Right hindlimb (tissue), 1 donor: ENCODE measurements at places on chromosomes 6 and 20.

GRCh38 chr20:44646023-44646640, 5.4 kb downstream of the ADA start:
- peak; percentile 53 for DNase-seq

GRCh38 chr6:167757821-167758220, 68.9 kb upstream of the AFDN start:
- DNase-seq = no peak

GRCh38 chr6:145761584-145761983, 26.3 kb upstream of the EPM2A start:
- DNase-seq = no peak

DNA sequence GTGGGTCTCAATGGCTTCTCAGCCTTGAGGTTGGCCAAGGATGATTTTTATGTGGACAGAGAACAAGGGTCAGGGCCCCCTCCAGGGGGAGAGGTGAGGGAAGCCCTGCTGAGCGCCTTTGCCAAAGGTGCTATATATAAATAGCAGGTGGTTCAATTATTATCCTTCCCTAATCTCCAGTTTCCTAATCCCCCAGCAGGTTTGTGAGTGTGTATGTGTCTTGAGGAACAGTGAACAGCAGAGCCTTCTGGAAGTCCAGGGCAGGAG, 3.2 kb upstream of the SIRPA start:
- no peak for DNase-seq

GRCh38 chr6:101926149-101926925, 532.8 kb downstream of the GRIK2 start:
- DNase-seq = no peak

- DNase-seq = no peak
Observed at GRCh38 chr6:2307799-2308198, 62.4 kb upstream of the GMDS start.

- no peak for DNase-seq
Observed at GRCh38 chr6:126480268-126480667, 140.4 kb downstream of the CENPW start.

DNA sequence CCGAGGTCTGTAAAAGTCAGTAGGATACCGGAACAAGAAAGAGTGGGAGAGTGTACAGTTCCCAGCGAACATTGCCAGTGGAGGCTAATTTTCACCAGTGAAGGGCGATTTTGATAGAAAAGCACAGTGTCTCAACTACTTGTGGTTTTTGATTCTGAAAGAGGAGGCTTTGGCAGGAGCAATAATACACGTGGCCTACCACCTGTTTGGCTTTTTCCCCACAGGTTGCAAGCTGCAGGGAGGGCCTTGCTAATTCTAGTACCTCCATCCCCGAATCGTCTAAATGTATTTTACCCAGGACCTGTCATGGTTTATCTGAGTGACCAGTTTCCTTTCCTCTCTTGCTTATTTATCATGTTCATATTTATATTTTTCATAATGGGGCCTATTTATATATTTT, 3.3 kb upstream of the EFCAB8 start:
- DNase-seq = no peak

DNA sequence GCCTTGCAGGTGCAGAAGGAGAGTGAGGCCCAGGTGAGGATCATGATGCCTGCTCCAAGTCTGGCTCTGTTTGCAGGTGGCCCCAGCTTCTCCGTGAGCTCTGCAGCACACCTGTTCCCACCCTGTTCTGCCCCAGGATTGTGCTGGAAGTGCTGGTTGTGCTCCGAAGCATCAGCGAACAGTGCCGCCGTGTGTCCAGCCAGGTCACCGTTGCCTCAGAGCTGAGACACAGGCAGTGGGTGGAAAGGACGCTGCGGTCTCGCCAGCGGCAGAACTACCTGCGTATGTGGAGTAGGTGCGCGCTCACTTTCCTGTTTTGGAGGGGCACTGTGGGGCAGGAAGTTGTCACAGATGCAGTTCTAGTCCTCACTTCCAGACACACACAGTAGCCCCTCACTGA, 25.0 kb downstream of the ERMARD start:
- no peak for DNase-seq

DNA sequence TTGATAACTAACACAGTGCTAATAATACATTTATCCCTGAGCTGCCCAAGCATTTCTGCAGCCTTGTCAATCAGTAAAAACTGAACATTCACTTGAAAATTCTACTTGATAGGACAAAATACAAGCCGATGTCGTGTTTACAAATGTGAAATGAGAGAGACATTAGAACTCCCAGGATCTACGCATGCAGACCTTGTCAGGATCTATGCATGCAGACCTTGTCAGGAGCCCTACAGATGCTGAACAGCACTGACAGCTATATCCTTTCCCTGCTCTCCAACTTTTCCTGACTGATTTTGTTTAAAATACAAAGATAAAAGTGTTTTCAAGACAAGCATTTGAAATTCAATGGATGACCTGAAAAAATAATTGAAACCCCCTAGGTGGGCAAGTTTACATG, 28.9 kb downstream of the INSM1 start:
- DNase-seq = no peak

GRCh38 chr6:46584586-46584985, 68.0 kb downstream of the CYP39A1 start:
- DNase-seq = no peak

GRCh38 chr20:58573986-58574385, 58.8 kb upstream of the APCDD1L start:
- DNase-seq = no peak

GRCh38 chr6:146642921-146643320, 44.1 kb downstream of the ADGB start:
- no peak for DNase-seq

DNA sequence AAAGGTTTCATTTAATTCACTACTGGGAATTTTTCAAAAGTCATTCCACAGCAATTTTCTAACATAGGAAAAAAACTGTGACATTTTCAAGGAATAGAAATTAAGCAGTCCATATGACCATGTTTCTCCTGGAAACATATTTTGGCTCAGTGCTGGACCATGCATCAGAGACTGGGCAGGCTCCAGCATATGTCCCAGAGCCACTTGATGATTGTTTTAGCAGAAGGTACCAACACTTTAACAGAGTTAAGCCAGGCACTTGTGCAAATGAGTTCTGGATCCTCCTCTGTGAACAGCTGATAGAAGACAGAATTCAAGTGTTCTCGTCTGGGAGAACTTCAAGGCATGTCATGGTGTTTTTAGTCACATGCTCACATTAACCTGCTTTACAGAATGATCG, 516.3 kb downstream of the COL12A1 start:
- peak; percentile 82 for DNase-seq

DNA sequence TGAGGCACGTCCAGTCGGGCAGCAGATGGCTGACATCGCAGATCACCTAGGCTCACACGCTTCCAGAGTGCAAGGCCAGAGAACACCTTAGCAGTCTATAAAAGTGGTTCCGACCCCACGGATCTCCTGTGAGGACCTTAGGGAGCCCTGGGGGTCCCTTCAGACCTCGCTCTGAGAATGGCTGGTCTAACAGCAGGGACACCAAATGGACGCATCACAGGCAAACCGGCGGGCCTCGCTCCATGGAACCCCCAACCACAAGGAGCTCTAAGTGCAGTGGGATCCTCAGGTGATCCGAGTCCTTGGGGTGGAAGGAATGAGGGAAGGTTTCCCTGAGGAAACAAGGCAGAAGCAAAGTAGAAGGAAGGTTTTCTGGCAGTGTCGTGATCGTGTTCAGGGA, 135.4 kb downstream of the SMOC2 start:
- DNase-seq = no peak

GRCh38 chr6:124991764-124992295, 29.6 kb downstream of the RNF217 start:
- no peak for DNase-seq

GRCh38 chr20:59378396-59378795, 78.0 kb downstream of the EDN3 start:
- DNase-seq = no peak

GRCh38 chr6:1251198-1252155, 60.4 kb upstream of the FOXQ1 start:
- no peak for DNase-seq

DNA sequence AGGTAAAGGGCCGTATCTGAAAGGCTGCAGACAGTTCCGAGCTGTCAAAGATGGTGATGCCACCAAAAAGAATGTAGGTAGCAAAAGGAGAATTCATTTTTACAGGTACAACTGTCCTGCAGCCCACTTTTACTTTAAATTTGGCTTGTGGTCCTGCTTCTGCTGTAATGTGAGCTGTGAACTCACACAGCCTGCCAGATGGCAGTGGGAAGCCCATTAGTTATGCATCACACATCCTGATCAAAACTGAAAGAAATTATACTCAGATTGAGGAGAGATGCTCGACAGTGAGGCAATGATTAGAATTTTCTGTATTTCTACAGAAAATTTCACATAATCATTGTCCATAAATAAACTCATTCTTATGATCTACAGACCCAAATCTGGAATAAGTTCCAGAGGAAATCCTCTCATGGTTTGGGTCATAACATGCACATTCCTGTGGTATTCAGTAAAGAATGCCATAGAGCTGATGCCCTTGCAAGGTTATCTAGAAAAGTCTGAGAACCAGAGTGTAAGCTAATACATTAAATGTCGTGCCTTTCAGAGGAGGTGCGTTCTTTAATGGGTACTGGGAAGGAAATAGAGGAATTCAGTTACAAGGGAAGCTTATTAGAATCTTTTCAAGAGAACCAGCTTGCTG, 23.9 kb upstream of the E2F3 start:
- DNase-seq = peak; percentile 24

- DNase-seq = no peak
Observed at GRCh38 chr6:104718672-104719071, 141.0 kb downstream of the HACE1 start.

GRCh38 chr6:43058531-43058930, 703 bp downstream of the MRPL2 start:
- peak; percentile 5 for DNase-seq

GRCh38 chr6:84390851-84391250, 163.4 kb upstream of the CEP162 start:
- no peak for DNase-seq

DNA sequence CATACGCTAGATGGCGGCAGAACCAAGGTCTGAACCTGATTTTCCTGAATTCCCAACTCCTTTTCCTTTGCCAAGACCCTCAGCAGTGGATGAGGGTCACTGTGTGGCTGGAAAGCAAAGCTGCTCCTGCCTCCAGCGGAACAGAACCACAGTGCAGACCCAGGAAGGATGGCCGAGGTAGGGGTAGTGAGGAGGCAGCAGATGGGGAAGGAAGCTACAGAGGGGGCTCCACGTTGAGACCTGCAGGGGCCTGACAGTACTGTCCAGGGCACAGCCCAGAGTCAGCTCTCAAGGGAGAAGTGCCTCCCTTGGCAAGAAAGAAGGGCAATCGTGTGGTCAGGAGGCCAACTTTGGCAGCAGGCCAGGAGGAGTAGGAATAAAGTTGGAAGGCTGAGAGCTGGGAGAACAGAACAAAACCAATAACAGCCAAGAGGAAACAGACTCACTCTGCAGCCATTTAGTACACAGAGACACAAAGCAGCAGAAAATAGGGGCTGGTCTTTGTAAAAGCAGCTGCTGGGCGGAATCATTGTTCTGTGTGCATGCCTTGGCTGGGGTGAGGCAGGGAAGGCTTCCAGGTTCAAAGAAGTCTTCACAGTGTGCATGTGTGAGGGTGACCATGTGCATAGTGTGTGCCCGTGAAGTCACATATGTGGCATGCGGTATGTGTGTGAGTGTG, 3.1 kb downstream of the GABRR2 start:
- peak; percentile 86 for DNase-seq

- DNase-seq = no peak
Observed at GRCh38 chr6:17093686-17094085, 8.2 kb upstream of the STMND1 start.

DNA sequence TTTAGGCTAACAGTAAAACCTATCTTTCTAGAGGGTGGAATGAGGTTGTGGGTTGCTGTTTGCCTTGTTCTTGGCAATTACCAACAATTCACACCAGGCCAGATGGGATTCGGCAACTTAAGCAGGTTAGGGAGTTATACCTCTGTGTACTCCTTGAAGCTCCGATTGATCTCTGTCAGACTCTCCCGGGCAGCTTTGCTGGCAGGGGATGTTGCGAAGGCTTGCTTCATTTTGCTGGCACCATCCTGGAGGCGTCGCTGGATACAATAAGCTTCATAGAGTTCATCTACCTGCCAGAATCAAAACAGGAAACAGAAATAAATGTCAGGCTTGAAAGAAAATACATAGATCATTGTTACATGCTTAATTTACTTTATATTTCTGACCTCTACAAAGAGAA, 66.4 kb upstream of the ARMH2 start:
- DNase-seq = no peak

GRCh38 chr20:31823360-31824124, 4.4 kb downstream of the MYLK2 start:
- no peak for DNase-seq

DNA sequence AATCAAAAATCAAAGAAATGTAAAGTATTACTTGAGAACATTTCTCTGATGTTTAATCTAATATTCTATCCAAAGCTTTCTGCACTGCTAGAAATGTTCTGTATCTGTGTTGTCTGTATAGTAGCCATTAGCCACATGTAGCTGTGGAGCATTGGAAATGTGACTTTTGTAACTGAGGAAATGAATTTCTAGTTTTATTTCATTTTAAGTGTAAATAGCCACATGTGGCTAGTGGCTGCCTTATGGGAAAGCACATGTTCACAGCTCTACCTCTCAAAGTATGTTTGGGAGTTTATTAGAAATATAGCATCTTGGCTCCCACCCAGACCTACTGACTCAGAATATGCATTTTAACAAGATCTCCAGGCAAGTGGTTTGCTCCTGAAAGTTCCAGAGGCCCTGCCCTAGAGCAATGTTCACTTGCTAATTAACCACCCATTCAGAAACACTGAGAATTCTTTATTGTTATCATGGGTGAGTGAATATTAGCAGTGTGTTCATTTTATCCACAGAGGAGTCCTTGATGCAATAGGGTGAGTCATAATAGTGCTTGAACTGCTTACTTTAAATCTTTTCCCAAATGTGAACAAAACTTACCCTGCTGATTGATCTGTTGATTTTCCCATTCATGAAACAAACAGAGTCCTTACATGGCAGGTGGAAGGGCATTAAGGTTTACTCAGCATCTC, 282.7 kb downstream of the PLCB1 start:
- DNase-seq = no peak

GRCh38 chr20:43842126-43843020, 72.3 kb upstream of the TOX2 start:
- DNase-seq = no peak

- DNase-seq = no peak
Observed at GRCh38 chr20:8421981-8422380, 289.9 kb downstream of the PLCB1 start.

DNA sequence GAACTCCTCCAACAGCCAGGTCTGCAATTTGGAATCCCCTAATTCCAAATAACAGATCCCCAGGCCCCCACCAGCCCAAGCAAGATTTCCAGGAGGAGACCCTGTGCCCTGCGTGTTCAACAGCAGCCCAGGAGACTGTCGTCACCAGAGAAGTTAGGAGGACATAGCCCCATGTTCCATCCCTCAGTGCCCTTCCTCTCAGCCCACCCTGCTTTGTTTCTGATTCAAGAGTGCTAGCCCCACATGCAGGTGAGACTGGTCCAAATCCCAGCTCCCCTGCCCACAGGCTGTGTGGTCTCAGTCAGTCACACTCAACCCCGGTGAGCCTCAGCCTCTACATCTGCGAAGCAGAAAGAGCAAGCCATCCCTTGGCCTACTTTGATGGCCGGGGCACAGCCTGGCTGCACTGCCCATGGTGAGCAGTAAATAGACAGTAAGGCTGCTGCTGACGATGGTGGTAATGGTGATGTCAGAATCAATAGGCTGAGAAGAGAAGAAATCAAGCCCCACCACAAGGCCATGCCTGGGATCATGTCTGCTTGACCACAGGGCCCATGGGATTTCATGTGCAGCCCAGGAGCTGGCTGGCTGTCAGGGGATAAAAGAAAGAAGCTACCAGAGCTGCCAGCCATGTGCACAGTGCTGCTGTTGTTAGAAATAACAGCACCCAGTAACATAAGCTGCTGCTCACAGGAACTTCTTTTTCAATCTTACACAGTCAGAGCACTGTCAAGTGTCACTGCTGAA, 51.5 kb upstream of the NXT1 start:
- no peak for DNase-seq
